ENCODE measurements at places on chromosomes 6 and 20.

GRCh38 chr6:131685266-131685780 lies 15.9 kb downstream of the OR2A4 start:
- DNase-seq: no peak

GRCh38 chr6:41047745-41048732 lies 5.0 kb upstream of the APOBEC2 start:
- no peak for DNase-seq

DNA sequence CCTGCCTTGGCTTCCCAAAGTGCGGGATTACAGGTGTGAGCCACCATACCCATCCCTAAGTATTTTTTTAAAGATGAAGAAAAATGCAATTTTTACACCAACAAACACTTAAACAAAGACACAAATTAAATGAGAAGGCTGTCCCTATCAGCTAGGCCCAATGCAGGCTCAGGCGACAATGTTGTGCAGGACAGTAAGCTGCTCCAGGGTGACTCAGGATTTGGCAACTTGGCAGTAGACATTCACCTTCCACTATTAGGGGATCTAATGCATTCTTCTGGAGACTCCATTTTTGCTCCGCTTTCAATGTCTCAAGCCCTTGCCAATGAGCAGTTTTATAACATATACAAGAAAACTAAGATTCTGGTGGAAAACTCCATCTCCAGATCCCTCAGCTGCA lies 19.7 kb downstream of the NDRG3 start:
- no peak for DNase-seq

DNA sequence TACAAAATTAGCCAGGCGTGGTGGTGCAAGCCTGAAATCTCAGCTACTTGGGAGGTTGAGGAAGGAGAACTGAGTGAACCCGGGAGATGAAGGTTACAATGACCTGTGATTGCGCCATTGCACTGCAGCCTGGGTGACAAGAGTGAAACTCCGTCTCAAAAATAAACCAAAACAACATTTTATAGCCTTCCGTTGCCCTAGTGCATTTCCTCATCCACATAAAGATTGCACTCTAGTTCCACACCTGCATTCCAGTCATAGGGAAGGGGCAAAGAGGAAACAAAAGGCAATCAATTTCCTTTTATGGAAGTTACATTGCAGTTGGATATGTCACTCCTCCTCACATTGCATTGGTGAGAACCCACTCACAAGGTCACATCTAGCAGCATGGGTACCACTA lies 182.7 kb upstream of the ARG1 start:
- no peak for DNase-seq

DNA sequence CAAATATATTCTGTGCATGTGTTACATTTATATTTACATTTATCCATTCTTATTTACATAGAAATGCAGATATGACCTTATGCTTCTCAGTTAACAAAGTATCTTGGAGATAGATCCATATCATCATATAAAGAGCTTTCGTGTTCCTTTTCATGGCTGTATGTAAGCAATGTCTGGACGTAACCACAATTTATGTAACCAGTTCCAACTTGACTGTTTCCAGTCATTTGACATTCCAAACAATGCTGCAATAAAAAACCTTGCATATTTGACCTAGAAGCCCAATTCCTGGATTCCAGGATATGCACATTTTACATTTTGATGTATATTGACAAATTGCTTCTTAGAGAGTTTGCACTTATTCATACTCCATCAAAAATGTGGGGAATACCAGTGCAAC lies 113.7 kb upstream of the F13A1 start:
- DNase-seq: no peak

GRCh38 chr6:125314009-125314581 lies 12.3 kb upstream of the HDDC2 start:
- DNase-seq: peak; percentile 30

- DNase-seq: no peak
Observed at GRCh38 chr6:113356139-113356538, 501.0 kb upstream of the MARCKS start.

GRCh38 chr6:91029211-91029610 lies 442.3 kb upstream of the MAP3K7 start:
- DNase-seq: no peak

DNA sequence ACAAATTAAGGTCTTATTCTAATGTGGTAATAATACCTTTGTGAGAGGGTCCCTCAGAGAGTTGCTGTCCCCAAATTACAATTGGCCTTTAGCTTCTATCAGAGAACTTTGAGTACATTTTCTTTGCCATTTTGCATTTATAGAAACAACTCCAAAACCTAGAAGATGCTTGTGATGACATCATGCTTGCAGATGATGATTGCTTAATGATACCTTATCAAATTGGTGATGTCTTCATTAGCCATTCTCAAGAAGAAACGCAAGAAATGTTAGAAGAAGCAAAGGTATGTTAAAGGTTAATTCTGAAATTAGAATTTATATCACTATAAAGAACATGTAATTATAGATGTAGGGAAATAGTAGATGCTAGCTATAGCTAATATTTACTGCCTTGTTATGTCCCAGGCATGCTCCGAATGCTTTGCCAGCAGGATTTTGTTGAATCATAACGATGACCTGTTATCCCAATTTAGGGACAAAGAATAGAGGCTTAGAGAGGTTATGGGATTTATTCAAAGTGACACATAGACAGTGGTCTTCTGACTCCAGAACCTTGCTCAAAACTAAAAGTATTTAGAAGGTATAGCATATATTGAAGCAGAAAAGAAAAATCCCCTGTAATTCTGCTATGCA lies 7.4 kb downstream of the PFDN4 start:
- DNase-seq: no peak

- DNase-seq: no peak
Observed at GRCh38 chr6:107491138-107491609, 1.3 kb downstream of the SOBP start.

- DNase-seq: no peak
Observed at GRCh38 chr6:154893917-154894316, 101.2 kb upstream of the TIAM2 start.

- DNase-seq: no peak
Observed at GRCh38 chr20:57698116-57698866, 11.5 kb downstream of the PMEPA1 start.

GRCh38 chr6:25447570-25447929 lies 168.4 kb downstream of the CARMIL1 start:
- no peak for DNase-seq

GRCh38 chr6:118468682-118469465 lies 79.2 kb upstream of the PLN start:
- no peak for DNase-seq

DNA sequence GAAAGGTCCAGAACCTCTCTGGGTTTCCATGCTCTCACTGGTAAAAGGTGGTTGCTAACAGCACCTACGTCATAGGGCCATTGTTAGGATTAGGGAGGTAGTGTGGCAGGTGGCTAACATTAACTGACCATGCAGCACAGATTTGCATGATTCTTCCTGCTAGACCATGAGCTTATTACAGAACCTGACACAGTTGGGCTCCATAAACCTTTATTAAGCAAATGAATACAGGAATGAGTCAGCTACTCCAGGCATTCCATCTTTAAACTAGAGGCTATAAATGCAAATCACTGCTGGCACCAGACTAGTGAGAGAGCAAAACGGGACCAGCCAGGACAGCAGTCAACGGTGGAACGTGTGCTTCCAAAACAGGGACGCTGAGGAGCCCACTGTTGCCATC lies 440.1 kb downstream of the PTPRT start:
- no peak for DNase-seq

- DNase-seq: peak; percentile 51
Observed at GRCh38 chr6:75450903-75451302, 42.7 kb downstream of the FILIP1 start.

- peak; percentile 19 for DNase-seq
Observed at GRCh38 chr6:138592749-138593123, 93.4 kb upstream of the NHSL1 start.

GRCh38 chr6:84657486-84657885 lies 106.9 kb downstream of the TBX18 start:
- no peak for DNase-seq
